HS-27A (cell line): ENCODE measurements at places on chromosomes 4 and X.

GRCh38 chr4:136690360-136690759, 841.9 kb downstream of the PCDH18 start:
- DNase-seq, result no peak

GRCh38 chr4:22471999-22472461, 43.8 kb downstream of the ADGRA3 start:
- no peak for DNase-seq

DNA sequence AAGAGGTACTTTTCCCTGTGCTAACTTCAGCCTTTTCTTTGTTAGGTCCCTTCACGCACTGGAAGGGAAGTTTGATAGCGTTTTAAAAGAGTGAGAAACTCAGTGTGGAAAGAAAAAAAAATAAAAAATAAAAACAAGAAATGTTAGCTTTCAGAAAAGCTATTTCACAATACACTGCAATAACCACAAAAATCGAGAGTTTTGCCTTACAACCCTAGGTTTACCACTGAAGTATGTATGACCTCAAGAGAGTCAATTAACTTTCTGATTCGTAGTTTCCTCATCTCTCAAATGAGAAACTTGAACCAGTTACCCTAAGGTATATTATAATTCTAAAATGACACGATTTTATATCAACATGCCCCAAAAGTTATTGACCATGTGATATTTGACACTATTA, 93.9 kb upstream of the JADE1 start:
- DNase-seq, result no peak

GRCh38 chr4:37758226-37758625, 68.3 kb upstream of the PGM2 start:
- DNase-seq, result no peak

- DNase-seq, result no peak
These were observed 6.5 kb downstream of the TRIM2 start for GRCh38 chr4:153210727-153211126.

DNA sequence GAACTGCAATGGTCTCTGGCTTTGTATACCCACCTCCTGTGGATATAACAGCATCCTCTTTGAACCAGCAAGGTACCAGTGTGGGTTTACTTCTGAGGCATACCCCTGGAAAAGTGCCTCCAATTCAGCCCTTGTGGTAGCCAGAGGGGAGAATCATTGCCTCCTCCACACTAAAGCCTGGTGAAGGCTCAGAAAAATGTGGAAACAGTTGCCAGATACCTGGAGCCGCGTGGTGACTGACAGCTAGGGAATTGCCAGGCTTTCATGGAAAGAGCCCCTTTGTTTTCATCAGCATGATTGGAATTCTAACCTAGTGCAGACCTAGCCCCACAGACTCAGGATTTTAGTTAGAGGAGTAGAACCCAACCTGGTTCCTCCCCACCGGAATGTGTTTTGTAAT, 168.6 kb upstream of the KLF3 start:
- no peak for DNase-seq

- peak; percentile 20 for DNase-seq
These were observed 760.6 kb upstream of the EPHA5 start for GRCh38 chr4:66430856-66431255.

GRCh38 chr4:99205153-99205979, 13.7 kb downstream of the ADH6 start:
- DNase-seq, result no peak

- no peak for DNase-seq
These were observed 133.0 kb upstream of the PLS3 start for GRCh38 chrX:115427861-115428410.

GRCh38 chr4:156408749-156409148, 455.1 kb upstream of the CTSO start:
- DNase-seq, result no peak

- DNase-seq, result no peak
These were observed 1075.1 kb upstream of the GRID2 start for GRCh38 chr4:91228659-91229058.

DNA sequence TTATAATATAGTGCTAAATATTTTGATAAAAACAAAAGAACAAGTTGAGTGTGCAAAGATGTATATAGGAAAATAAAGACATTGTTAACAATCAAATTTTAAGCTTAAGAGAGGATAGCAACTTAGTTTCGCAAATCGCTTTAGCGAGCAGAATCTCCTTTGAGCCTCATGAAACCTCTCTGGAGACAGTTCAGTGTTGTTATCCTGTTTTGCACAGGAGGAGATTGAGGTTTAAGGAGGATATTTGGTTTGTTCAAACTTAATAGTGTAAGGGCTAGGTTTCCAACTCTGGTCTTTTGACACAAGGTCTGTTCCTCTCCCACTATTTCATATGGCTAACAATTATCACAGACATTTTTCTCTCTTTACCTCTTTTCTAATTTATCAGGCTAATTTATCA, 1848.5 kb upstream of the TENM3 start:
- no peak for DNase-seq

DNA sequence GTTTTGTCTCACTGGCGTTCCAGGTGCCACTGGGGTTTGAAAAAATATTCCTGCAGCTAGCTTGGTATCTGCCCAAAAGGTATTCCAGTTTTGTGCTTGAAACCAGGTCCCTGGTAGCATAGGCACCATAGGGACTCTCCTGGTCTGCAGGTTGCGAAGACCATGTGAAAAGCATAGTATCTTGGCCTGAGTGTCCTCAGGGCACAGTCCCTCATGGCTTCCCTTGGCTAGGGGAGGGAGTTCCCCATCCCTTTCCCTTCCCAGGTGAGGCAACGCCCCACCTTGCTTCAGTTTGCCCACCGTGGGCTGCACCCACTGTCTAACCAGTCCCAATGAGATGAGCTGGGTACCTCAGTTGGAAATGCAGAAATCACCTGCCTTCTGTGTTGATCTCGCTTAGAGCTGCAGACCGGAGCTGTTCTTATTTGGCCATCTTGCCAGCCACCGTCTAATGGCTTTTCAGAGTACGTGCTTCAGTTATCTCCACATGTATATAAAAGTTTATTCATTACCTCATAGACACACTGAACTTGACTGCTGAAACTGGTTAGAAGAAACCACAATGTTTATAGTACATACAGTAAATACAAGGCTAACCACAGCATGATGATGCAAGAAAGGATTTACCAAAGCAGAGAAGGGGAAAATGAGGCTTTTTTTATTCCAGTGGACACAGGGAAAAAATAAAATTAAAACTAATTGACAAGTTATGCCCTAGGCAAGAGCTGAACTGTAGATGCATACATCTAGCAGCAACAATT, 10.6 kb downstream of the PBDC1 start:
- DNase-seq, result no peak

DNA sequence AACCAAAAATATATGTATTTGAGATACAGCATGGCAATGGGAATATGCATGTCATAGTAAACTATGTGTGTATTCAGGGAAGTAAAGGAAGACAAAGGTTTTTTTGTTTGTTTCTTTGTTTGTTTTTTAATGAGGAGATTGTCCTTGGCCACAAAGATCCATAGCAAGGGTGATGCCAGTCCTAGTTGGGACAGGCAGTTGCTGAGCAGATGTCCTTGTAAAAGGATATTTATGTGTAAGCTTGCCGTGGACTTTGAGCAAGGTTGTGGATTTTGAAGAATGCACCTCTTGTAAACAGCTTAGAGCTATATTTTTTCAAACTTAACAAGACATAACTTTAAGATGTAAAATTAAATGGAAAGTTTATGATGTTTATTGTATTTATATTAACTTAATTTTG, 69.9 kb upstream of the GABRE start:
- no peak for DNase-seq

GRCh38 chrX:13463608-13464007, 105.8 kb upstream of the EGFL6 start:
- DNase-seq, result no peak

DNA sequence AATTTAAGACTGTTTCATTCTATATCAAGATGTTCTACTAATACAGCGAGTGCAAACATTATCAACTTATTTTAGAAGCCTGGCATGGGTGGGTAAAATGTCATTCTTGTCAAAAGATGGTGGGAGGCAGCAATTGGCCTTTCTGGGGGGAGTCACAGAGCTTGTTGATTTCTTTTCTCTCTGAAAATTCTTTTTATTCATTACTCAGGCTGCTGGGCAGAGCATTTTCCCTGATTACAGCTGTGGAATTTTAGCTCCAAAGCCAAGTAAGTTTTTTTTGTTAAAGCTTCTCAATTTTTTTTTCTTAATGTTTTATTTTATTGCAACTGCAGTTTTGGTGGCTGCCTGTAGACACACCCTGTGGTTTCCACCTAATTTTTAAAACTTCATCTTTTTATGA, 50.4 kb downstream of the GPC4 start:
- DNase-seq, result no peak

GRCh38 chrX:15781961-15782699, 8.2 kb upstream of the ZRSR2 start:
- DNase-seq, result no peak

DNA sequence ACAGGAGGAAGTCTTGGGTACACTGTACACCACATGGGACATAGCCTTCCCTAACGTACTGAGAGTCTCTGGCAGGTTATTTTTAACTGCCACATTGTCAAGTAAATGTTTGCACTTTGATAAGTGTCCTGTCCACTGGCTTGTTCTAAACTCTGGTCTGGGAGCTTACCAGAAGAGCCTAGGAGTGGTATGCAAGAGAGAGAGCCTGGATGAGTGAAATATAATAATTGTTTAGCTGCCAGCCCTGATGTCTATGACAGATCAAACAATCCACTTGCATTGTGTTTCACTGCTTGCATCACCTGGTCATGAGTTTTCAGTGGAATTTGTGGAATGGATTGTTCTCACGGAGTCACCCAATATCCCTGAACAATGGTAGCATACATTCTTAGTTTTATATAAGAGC, 91.6 kb downstream of the SHROOM3 start:
- no peak for DNase-seq

GRCh38 chr4:23371533-23371932, 518.3 kb downstream of the PPARGC1A start:
- no peak for DNase-seq

DNA sequence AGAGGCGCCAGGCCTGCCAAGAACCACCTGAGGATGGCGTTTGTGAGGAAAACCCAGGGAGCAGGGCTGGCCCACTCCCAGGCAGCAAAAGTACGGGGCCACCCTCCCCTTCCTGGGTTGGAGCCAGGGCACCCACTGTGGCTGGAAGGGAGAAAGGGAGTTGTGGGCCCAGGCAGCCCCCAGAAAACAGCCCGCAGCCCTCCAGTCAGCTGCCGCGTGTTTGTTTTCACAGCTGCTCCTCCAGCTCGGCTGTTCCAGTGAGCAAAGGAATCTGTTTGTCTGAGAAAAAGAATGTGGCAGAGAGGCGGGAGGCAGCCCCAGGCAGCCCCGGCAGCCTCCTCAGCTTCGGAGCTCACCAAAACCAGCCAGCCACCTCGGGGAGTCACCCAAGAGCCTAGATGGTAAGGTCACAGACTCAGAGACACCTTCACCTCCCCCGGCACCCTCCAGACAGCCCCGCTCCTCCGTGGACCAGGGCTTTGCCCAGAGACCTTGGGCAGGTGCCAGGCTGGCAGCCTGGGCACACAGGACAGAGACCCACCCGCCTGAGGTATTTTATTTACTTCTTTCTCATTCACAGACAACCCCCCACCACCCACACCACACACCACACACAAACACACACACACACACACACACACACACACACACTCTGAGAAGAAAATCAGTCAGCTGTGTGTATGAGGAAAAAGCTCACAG, 338.1 kb downstream of the BCOR start:
- DNase-seq, result no peak

- DNase-seq, result no peak
These were observed 23.7 kb downstream of the CC2D2A start for GRCh38 chr4:15493411-15493810.

DNA sequence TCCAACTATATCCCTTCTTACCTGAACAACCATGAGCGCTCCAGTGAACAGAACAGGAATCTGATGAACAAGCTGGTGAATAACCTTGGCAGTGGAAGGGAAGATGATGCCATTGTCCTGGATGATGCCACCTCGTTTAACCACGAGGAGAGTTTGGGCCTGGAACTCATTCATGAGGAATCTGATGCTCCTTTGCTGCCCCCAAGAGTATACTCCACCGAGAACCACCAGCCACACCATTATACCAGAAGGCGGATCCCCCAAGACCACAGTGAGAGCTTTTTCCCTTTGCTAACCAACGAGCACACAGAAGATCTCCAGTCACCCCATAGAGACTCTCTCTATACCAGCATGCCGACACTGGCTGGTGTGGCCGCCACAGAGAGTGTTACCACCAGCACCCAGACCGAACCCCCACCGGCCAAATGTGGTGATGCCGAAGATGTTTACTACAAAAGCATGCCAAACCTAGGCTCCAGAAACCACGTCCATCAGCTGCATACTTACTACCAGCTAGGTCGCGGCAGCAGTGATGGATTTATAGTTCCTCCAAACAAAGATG, 870.2 kb downstream of the ADGRL3 start:
- no peak for DNase-seq

GRCh38 chr4:143711543-143712154, 11.2 kb upstream of the FREM3 start:
- no peak for DNase-seq

DNA sequence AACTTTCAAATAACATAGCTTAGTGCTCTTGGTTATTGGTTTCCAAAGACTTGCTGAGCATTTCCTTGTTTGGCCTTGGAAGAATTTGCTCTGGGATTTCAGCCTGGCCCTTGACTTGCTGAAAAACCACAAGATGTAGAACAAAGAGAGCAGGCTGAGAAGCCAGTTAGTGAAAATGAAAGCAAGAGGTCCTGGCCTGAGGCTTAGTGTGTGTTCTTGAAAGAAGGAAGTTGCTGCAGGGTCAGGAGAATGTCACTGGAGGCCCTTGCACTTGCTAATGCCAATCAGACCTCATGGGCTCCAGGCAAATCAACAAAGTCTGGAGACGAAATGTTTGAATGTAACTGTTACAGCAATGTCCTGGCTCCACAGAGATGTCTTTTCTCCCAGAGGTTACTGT, 79.4 kb downstream of the SYNPO2 start:
- DNase-seq, result no peak

- no peak for DNase-seq
These were observed 124.6 kb upstream of the NAP1L5 start for GRCh38 chr4:88822034-88822789.

- peak; percentile 33 for DNase-seq
These were observed 231.7 kb upstream of the TAPT1 start for GRCh38 chr4:16457944-16458343.

- no peak for DNase-seq
These were observed 13.5 kb upstream of the PRSS48 start for GRCh38 chr4:151263455-151263854.

GRCh38 chr4:88333741-88334405, 44.8 kb upstream of the HERC6 start:
- DNase-seq, result no peak

GRCh38 chr4:82601242-82602015, 39.6 kb upstream of the TMEM150C start:
- no peak for DNase-seq

DNA sequence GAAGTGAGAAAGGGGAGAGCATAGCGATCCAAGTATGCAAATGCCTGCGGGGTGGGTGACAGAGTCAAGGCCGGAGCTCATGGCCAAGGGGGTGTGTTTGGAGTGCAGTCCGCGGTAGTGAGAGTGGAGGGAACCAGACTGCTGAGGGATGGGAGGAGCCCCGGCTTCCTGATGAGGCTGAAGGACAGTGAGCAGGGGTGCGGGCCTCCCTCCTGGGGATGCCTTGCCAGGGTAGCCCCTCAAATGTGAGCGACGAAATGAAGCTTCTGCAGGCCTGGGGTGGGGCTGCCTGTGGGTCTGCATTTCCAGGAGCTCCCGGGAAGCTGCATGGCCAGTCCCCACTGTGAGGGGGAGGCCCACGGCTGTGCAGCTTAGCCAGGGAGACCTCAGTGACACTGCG, 45.0 kb downstream of the PSAPL1 start:
- DNase-seq, result no peak

GRCh38 chr4:52550186-52550585, 108.9 kb downstream of the USP46 start:
- peak; percentile 14 for DNase-seq

- DNase-seq, result no peak
These were observed 103.9 kb downstream of the MAML3 start for GRCh38 chr4:140049849-140050637.
